NCI-H524 (cell line): ENCODE measurements at places on chromosomes 1 and 21.
A peak's percentile ranks its signal among the peaks of the same experiment; 100 is the strongest.

GRCh38 chr1:197557302-197557701 is 218.0 kb downstream of the DENND1B start:
- no peak for DNase-seq

- DNase-seq = no peak
These were observed 271.1 kb upstream of the C1orf105 start for GRCh38 chr1:172149346-172149745.

DNA sequence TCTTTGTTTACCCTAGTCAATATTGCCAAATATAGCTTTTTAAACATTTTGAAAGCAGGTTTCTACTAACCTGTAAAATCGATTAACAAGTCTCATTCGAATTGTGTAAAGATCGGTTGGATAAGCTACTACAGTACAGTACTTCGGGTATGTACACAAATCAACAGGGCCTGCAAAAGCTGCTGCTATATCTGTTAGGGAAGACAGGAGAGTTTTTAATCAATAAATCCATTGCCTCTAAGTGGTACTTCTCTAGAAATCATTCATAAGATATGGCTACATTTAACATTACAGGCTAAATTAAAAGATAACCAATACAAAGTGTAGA is 34.8 kb upstream of the PSMG1 start:
- DNase-seq = no peak

GRCh38 chr1:239511875-239512274 is 125.5 kb downstream of the CHRM3 start:
- DNase-seq = no peak

GRCh38 chr1:36905941-36906340 is 128.4 kb downstream of the GRIK3 start:
- no peak for DNase-seq

DNA sequence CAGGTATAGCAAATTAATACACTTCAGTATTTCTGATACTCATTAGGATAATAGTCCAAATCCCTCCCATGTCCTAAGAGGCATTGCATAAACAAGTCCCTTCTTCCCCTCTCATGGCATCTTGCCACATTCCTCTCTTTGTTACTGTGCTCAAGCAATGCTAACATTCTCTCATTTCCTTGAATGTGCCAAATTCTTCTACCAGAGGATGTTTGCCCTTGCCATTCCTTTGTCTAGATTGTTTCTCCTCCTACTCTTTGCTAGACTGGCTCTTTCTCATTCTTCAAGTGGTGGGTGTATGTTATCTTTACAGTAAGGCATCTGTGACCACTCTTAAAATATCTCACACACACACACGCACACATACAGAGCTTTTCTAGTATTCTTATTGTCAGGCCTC is 621.0 kb upstream of the CXADR start:
- DNase-seq = no peak

GRCh38 chr1:7299994-7300393 is 471.1 kb upstream of the VAMP3 start:
- DNase-seq = no peak

DNA sequence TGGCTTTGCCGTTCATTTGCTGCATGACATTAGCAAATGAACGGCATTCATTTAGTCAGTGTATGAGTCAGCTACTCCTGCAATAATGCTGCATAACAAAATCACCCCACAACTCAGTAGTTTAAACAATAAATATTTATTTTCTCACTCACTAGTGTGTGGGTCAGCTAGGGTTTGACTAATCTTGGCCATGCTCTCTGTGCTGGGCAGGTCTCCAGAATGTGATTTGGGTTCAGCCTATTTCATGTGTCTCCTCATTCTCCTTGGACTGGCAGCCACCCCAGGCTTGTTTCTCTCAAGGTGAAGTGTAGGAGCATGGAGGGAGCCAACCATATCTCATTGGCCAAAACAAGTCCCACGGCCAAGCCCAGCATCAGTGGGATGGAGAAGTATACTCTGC is 104.3 kb downstream of the LACTBL1 start:
- no peak for DNase-seq

DNA sequence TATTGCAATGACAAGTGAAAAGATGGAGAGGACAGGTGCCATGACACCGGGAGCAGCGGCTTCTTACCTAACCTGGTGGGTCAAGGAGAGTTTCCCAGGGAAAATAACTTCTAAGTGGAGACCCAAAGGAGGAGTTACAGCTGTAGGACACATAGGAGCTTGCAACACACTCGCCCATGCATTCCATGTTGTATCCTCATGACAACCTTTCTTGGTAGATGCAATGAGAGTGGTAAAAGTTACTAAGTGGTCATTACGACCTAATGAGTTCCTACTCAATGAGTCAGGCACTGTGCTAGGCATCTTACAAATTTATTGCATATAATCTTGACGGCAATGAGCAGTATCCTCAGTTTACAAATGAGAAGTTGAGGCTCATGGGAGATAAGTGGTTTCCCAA is 119.5 kb upstream of the HOOK1 start:
- DNase-seq = no peak

- DNase-seq = no peak
These were observed 88.3 kb upstream of the SELENON start for GRCh38 chr1:25711555-25712298.

- DNase-seq = no peak
These were observed 78.8 kb downstream of the EPHB2 start for GRCh38 chr1:22789356-22789994.

DNA sequence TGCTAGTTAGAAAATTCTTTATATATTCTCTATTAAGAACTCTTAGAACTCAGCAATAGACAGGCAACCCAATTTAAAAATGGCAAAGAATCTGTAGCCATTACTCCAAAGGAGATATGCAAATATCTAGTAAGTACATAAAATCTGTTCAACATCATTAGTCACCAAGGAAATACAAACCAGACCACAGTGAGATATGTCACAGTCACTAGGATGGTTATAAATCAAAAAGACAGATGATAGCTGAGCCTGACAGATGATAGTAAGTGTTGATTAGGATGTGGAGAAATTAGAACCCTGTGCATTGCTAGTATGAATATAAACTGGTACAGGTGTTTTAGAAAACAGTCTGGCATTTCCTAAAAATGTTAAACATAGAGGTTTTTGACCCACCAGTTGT is 26.6 kb downstream of the SRSF11 start:
- DNase-seq = no peak

DNA sequence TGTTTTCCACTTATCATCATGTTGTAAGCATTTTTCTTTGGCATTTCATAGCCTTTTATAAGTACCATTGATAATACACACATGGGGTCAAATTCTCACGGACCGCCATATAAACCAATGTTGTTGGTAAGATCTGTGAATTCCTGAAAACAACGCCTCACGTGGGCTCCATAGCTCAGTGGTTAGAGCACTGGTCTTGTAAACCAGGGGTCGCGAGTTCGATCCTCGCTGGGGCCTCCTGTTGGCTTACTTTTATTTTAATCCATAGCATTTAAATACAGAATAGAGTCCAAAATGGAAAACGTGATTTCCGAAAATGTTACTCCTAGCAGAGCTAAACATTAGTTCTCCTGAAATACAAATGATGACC is 83.1 kb downstream of the HHIPL2 start:
- peak; percentile 32 for DNase-seq

DNA sequence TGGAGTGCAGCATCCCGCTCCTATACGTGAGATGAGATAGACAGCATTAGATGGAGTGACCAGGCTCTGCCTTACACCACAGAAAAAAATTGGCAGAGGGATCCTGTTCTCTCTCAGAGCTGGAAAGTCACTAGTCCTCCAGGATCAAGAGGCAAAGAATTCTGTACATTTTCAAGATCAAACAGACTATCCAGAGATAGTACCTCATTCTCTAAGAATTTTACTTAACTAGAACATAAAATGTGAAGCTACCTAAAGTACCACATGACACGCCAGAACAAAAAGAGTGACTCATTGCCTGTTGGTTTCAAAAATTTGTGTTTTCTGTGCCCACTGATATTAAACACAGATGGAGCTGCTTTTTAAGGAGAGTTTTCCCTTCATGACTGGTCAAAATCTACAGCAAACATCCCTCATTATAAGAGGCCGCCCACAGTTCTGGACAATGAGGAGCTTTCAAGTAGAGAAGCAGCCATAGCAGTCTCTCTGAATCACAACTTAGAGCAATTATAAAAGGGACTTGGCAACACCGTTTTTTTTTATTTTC is 32.3 kb downstream of the CD160 start:
- DNase-seq = no peak

DNA sequence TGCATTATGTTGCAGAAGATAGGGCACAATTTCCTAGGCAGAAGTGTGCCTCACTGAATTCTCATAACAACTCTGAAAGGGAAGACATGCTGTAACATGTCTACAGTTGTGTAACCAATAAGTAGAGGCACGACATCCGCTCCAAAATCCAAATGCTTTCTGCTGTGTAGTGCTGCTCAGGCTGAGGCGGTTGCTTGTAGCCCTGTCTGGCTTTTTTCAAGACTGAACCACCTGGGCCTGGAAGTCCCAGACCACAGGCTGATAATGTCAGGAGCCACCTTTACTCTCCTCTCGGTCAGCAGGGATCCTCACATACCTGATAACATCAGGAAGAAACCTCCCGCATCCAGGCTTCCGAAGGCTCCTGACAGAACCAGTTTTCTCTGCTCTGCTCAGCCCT is 10.9 kb downstream of the AKNAD1 start:
- no peak for DNase-seq

DNA sequence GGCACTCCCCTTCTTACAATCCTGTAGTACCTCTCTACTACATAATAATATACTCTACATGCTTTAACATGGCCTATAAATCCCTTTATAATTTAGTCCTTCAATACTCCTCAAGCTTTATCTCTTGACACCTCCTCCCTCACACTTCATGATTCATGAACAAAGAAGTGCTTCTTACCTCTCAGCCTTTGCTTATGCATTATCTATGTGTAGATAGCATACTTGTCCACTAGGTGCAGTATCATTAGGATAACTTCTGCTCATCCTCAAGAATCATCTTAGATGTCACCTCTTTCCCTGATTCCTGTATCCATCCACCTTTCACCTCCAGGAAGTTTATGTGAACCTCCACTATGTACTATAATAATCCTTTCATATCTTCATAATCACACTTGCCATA is 74.4 kb downstream of the COL24A1 start:
- peak; percentile 20 for DNase-seq

DNA sequence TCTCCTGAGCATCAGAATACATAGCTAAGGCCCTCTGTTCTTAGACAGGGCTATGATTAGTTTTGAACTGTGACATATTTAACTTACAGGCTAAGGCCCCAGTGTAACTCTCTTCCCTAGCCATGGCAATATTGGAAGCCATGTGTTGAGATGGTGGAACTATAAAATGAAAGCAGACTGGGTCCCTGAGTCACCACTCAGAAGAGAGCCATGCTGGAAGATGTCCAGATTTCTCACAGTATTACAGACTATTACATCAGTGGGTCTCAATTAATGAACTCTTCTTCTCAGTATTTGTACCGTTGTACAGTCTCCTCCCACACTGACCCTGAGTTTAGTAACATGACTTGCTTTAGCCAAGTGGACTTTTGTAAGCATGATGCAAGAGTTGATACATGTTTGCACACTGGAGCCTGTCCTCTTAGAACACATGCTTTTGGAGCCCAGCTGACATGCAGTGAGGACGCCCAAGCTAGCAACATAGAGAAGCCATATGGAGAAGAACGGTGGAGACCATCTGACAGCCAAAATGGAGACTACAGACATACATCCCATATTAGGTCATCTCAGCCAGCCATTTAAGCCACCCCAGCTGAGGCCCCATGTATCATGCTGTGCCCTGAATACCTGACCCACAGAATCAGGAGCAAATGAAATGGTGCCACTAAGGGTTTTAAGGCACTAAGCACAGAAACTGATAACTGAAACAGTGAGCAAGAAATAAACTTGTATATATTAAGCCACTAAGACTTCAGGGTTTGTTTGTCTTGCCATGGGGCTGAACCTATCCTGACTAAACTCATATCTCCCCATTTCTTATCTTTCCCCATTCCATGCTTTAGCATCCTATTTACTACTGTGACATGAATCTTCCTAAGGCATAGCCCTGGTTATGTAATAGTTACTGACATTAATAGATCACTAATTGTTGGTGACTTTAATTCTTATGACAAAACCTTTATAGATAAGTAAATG is 24.4 kb downstream of the TBX15 start:
- DNase-seq = no peak

DNA sequence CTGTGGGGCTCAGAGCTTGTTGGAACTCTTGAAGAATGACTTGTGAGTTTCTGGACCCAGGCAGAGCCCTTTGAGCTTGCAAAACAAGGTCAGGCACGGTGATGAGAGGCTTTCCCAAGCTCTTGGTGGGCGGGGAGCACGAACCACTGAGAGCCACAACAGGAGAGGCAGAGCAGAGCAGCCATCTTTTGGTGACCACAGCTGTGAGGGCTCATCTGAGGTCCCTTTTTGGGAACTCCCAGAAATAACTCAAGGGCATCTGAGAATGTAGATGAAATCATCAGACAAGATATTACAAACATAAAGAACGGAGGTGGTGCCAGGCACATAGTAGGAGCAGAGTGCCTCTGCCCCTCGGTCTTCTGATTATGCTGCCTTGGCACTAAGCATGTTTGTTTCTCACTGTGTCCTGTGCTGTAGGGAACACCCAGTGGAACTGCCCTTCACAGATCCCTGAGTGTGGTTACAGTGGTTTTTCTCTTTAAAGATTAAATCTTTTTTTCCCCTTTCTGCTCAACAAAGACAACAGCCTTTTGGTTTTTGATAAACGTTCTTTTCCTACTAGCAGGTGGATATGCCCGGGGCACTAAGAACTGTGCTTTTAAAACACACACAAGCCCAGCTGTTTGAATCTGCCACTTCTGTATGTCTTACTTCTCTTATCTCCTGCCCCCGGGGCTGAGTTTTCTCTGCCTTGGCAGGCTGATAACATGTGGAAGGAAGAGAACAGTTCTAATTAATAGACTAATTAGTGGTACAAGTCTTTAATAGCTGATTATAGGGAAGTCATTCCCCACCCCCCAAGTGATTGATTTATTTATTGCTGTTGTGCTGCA is 37.7 kb downstream of the CD34 start:
- no peak for DNase-seq

DNA sequence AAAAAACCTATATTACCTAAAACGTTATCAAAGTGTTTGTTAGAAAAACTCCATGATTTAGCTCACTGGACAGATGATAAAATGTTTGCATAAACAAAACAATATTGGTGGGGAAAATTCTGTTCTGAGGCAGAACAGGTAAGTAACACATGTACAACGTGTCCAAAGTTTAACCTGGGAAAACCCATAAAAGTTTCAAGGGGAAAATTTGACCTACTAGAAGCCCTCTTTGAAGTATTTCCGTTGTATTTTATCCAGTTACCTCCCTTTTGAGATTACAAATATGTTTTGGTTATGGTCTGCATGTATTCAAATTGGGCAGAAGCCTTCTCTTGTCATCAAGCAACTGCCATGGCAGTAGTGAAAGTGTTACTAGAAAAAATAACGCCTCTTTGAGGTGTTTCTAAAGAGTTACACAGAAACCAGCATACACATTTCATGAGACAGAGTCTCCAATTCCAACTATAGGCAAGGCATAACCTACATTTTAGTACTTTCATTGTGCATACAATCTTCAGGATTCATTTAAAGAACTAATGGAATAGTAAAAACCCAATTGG is 58.0 kb upstream of the PDC start:
- no peak for DNase-seq

GRCh38 chr21:42975886-42976608 is 1.7 kb downstream of the PKNOX1 start:
- DNase-seq = no peak
